ENCODE measurements at places on chromosomes 5 and 9.
A peak's percentile ranks its signal among the peaks of the same experiment; 100 is the strongest.

DNA sequence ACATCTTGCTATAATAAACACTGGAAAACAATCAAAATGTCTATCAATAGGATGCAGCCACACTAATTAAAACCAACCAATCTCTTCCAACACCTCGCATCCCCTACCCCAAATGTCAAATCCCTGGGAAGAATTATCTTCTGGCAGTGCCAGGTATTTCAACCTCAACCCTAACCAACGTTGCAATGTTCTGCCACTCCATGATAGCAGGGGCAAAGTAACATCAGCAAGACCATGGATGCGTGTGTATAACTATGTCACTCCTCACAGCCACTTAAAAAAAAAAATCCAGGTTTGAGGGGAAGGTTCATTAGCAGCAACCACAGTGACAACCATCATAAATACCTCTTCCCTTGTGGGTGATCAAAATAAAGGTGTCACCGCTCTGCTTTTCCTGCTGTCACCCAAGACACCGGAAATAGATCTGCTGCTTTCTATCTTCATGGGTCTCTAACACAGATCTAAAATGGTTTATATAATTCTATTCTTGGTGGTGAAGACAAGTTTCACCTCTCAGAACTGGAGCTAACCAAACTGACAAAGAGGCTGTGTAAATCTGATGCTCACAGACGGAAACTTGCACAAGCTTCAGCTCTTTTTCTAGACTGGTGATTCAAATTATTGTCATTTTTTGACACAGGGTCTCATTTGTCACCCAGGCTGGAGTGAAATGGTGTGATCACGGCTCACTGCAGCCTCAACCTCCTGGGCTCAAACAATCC, 9.9 kb downstream of the HSPA9 start:
- DNase-seq: no peak

DNA sequence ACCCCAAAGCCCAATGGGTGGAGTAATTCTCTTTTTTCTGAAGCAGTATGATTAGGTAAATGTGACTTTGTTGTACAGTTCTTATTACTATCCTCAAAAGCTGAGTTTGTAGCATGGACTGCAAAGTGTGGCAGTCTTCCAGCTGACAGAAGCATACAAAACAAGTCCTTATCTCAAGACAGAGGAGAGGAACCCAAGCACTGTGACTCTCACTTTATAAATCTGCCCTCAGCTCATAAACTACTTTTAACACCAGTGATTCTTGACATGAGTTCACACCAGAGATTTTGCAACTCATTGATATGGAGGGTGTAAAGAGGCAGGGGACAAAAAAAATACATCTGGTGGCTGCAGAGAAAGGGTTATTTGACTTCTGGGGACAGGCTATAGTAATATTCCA, 251.6 kb downstream of the NTRK2 start:
- no peak for DNase-seq

- DNase-seq: peak; percentile 73
Measured at GRCh38 chr9:16243798-16244197, 626.7 kb downstream of the BNC2 start.

DNA sequence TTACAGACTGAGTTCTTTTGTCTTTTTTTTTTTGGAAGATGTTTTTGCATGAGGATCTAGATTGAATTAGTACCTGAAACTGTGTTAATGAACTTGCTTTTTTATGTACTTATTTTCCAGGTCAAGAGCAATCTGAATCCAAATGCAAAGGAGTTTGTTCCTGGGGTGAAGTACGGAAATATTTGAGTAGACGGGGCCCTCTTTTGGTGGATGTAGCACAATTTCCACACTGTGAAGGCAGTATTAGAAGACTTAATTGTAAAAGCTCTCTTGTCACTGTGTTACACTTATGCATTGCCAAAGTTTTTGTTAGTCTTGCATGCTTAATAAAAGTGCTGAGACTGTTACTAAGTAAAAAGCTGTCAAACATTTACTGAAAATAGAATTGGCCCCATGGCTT, 14.5 kb downstream of the SLC23A1 start:
- no peak for DNase-seq

GRCh38 chr5:77133061-77133758, 46.1 kb upstream of the ZBED3 start:
- DNase-seq: peak; percentile 38

DNA sequence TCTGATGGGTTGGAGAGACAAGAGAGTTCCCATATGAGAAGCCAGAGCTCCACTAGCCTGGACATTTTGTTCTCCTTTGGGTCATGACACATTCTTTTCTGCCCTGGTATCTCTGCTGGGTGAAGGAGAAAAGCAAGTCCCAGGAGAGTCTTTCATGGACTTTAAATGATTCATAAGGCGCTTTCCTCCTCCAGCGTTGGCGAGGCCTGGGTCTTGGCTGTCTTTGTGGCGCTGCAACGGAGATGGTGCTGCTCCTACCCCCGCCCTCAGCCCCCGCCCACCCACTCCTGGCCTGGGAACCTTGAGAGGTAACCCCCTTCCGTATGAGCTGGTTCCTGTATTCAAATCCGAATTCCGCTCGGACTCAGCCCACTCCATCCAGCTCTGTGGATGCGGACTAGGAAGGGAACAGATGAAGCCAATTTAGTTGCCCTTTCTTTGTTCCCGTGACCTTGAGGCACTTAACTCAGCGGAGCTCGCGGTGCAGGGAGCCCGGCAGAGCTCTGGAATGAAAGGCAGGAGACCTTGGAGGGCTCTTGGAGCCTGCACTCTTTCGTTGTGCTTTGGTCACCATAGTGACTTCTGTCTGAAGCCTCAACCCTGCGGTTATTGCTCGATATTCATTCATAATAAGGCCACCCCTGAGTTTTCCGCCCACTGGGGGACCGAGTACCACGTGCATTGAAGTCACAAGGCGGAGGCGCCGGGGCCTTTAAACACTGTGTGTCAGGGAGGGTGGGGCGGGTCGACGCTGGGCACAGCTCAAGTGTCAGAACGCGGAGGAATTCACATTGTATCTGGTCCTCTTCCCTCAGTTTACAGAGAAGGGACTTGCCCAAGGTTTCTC, 14.0 kb upstream of the PWWP2A start:
- DNase-seq: peak; percentile 92

DNA sequence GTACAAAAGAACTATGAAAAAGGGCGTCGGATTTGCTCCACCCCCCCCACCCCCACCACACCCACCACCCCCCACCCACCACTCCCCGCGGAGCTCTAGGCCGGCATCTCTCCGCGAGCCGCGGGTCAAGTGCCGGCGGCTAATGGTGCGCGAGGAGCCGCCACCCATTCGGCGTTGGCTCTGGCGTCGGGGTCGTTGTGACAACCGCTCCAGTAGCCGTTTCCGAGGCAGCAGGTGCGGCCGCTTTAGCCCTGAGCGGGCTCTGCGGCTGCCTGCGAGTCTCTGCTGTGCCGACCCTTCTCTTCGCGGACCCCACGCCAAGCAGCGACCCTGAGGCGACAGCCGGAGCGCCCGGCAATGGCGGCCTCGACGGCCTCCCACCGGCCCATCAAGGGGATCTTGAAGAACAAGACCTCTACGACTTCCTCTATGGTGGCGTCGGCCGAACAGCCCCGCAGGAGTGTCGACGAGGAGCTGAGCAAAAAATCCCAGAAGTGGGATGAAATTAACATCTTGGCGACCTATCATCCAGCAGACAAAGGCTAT, at the start of gene PPP1R2B:
TSS of gene PPP1R2B (plus strand) at position 90 of the 546 bp plus-strand sequence. CDS start at position 358, 268 bp downstream.
- no peak for DNase-seq

DNA sequence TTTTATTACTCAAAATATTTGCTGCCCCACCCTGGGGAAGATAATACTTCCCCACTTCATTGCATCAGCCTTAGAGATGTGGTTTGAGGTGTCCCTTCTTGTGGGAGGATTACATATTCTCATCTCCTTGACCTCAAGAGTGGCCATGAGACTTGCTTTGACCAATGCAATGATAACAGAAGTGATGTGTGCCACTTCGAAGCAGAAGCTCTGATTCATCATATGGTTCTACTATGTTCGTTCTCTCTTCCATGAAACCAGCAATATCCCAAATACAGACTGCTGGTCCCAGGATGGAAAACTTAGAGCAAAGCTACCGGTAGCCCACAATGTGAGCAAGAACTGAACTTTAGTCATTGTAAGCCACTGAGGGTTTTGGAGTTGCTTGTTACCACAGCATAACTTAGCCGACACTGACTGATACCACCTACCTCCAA, 92.0 kb downstream of the THBS4 start:
- DNase-seq: no peak

DNA sequence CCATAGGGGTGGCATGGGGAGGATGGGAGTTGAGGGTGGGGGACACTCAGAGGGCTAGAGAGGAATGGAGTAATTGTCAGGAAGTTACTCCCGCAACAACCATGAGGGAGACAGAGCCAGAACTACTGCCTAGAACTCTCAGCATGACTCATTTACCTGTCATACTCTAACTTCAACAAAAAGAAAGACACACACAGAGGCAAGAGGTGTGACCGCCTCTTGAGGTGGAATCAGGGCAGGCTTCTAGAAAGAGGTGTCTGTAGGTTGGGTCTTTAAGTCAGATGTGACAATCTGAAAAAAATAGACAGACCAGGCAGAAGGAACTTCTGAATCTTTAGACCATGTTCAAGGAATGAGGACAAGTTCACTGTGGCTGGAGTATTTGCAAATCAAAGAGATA, 73.4 kb downstream of the GABBR2 start:
- no peak for DNase-seq

- DNase-seq: no peak
Measured at GRCh38 chr5:157443041-157443549, 16.9 kb upstream of the NIPAL4 start.

GRCh38 chr9:134455934-134456755, 129.9 kb downstream of the RXRA start:
- peak; percentile 98 for DNase-seq

DNA sequence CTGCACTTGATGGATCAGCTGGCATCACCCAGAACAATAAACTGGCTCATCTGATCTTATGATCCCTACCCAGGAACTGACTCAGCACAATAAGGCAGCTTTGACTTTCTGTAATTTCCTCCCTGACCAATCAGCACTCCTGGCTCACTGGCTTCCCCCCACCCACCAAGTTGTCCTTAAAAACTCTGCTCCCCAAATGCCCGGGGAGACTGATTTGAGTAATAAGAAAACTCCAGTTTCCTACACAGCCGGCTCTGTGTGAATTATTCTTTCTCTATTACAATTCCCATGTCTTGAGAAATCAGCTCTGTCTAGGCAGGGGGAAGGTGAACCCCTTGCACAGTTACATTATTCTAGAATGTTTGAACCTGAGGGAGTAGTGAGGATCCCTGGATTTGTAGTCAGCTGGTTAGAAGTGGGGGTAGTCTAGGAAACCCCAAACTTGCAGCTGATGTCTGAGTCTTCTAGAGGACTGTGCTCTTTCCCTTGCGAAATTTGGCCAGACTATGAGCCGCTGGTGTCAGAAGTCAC, 111.7 kb upstream of the NEK6 start:
- DNase-seq: no peak

DNA sequence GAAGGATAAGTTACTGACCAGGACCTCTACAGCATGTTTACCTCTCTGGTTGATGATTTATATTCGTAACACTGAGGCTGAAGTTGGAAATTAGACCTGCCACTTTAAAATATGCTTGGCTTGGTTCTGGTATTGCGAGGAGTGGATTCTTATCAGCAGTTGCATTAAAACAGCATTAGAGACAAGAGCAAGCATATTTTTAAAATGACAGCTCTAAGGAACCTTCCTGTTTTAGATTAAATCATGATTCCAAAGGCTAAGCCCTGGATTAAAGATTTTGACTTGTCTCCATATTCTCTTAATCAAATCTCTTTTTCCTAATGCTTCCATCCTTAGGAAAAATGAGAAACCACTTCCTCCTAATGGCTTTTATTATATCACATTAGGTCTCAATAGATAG, 277.8 kb downstream of the KCTD16 start:
- DNase-seq: no peak

DNA sequence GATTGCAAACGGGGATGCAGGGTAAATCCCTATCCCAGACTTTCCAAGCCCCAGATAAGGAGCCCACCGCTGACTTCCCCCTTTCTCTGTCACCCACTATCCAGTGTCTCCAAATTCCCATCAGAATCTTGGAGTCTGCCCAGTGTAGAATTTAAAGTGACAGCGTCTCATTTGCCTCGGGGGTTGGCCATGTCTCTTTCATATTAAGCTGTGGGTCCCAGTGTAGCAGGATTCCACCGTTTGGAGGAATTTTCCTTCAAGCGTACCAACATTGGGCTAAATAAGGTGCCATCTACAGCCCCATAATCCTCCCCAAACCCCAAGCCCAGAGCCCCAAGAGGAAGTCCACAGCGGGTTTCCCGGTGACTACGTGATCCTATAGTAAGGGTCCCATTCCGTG, 1.1 kb downstream of the BRINP1 start:
- no peak for DNase-seq

DNA sequence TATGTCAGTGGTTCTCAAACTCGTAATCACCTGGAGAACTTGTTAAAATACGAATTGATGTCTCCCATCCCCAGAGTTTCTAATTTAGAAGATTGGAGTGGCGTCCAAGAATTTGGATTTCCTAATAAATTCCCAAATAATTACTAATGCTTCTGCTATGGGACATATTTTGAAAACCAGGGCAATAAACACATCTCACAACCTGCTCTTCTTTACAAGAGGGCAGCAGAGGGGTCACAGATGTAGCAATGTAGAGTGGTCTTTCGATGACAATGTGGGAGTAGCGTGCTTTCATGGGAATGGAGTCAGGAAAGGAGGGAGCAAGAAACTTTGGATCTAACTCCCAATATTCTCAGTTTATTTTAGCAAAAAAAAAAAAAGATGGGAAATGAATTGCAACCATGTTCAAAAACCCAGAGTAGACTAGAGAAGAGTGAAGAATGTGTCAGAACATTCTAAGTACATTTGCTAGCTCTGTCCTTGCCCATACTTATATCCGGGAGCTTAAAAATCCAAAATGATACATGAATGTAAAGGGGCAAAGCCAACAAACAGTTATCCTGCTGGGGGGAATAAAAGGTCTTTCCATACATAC, 33.8 kb upstream of the ALDH1A1 start:
- no peak for DNase-seq

DNA sequence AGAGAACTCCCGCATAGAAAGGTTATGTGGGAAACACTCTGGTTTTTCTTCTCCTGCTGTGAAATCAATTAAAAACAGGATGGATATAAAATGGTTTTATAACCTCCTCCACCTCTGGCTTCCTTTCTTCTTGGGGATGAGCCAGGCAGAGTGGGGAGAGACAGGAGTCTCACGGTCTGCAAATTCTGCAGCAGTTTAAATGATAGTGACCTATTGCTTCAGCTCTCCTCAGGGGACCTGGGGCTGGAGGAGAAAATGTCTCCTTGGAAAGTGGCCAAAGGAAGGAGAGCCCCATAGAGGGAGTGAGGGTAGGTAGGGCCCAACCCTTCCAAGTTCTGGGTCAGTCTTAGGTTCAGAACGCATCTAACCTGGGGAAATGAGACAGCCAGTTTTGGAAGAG, 118.8 kb downstream of the MTX3 start:
- no peak for DNase-seq
